ENCODE measurements at places on chromosomes 6 and 20.

DNA sequence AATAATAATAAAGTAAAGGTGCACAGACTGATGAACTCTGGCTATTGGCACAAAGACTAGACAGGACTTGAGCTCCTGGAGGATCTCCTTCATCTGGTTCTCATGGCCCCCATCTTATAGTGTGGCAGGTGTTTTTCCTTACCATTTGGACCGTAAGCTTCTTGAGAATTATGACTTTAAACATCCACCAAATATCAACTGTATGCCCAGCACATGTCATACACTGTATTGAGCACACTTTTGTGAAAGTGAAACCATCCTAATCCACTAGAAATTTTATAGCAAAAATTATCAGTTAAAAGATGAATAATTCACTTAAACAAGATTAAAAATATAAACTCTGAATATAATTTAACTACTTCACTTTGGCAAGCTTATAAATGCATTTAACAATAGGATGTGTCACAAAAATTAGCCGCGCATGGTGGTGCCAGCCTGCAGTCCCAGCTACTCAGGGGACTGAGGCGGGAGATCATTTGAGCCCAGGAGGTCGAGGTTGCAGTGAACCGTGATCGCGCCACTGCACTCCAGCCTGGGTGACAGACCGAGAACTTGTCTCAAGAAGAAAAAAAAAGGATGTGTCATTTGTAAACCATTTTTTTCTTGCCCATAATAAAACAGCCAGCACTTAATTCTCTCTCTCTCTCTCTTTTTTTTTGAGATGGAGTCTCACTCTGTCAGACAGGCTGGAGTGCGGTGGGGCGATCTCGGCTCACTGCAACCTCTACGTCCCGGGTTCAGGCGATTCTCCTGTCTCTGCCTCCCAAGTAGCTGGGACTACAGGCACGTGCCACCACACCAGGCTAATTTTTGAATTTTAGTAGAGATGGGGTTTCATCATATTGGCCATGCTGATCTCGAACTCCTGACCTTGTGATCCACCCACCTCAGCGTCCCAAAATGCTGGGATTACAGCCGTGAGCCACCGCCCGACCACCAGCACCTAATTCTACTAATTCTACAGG lies 9.1 kb downstream of the HIVEP2 start:
- DNase-seq, result no peak

DNA sequence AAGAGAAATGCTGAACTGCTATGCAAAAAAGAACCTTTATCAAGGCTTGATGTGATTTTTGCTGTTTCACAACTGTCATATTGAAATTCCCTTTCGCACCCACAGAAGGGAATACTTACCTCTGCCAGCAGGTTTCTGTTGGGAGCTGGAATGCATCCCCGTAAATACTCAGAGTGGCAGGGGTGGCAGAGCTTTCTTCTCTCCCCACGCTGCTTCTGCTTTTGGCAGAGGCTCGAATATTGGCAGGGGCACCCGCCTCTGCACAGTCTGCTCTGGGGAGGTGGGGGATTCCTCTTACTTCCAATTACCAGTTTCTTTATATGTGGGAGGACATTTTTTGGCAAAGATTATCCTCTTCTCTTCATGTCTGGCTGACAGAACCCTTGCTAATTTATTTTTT lies 28.4 kb downstream of the TMEM200A start:
- DNase-seq, result no peak

DNA sequence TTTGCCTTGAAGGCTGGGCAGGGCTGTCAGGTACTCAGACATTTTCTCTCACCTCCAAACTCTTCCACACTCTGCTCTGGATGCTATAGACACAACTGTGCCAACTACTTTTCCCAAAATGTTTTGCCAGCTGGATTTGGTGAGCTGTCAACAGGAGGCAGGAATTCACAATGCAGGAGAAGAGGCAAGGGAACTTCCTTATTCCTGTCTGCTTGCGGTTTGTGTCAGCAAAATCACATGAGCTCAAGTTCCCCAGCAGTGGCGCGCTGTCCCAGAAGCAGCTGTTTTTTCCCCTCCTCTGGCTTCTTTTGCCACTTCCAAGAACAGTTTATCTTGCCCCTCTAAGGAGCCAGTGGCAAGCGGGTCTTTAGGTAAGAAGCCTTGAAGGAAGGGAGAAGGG lies 608.2 kb downstream of the PRKN start:
- no peak for DNase-seq

DNA sequence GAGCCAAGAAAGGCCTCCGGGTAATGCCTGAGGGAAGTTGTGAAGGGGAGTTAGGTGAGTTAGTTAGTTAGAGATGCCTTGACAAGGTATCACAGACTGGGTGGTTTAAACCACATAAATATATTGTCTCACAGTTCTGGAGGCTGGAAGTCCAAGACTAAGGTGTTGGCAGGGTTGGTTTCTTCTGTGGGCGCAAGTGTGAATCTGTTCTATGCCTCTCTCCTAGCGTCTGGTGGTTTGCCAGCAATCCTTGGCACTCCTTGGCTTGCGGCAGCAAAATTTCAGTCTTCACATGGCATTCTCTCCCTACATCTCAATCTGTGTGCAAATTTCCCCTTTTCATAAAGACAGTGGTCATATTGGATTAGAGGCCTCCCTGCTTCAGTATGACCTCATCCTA lies 29.7 kb upstream of the RANBP9 start:
- DNase-seq, result no peak

- no peak for DNase-seq
Observed at GRCh38 chr6:1855890-1856289, 246.2 kb downstream of the FOXC1 start.

DNA sequence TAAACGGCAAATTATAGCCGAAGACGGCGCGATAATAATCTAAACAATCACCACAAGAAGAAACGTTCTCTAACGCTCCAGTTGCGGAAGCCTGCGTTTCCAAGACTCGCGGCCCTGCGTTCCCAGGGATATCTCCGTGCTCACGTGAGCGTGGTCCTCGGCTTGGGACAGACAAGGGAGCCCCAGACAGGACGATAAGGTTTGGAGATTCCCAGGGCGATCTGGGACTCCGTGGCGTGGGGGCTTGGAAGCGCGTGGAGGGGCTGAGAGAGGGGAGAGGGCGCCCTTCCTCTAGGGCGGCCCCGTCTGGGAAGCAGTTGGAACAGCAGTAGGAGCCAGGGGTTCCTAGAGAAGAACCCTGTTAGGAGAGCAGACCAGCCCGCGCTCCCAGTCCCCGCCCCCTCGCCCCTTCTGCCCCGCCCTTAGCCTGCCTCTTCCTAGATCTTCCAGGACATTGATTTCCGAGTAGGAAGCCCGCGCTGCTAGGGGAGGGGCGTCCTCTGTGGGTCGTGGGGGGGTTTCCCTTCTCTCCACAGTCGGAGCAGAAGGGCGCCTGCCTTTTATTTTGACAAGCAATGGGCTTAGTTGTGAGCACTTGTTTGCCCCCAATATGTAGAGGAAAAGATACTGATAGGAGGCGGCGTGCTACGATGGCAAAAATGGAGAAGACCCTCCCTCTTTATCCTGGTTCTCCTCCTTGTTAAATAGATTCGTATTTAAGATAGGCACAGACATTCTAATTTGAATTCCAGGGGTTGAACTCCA lies 10.6 kb downstream of the NRN1 start:
- no peak for DNase-seq

GRCh38 chr6:167668019-167668753 lies 158.5 kb upstream of the AFDN start:
- DNase-seq, result no peak

DNA sequence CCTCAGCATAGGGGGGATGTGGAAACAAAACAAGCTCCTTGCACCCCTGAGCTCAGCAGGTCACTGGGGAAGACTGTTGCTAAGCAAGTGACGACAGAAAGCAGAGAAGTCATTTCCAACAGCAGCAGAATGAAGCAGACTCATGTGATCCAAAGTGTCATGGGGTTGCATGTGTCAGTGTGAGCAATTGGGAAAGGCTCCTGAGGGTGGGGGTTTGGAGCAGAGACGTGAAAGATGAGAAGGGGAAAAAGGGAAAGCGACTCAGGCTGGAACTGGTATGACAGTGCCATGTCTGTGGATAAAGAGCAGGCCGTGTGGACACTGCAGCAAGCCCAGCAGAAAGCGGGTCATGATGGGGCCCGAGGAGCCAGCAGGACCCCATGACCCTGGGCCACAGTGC lies 363.9 kb downstream of the PREX1 start:
- no peak for DNase-seq

- DNase-seq, result no peak
Observed at GRCh38 chr6:149212892-149213801, 104.4 kb upstream of the TAB2 start.

- no peak for DNase-seq
Observed at GRCh38 chr6:170007468-170008293, 256.3 kb downstream of the ERMARD start.

- DNase-seq, result no peak
Observed at GRCh38 chr20:40313730-40314129, 375.3 kb downstream of the MAFB start.

GRCh38 chr20:5150226-5151076 lies 23.6 kb downstream of the CDS2 start:
- DNase-seq, result no peak

All from activated CD8-positive, alpha-beta memory T cell treated with anti-CD3 and anti-CD28 coated beads for 4 hours (primary cell).